A549 (cell line): ENCODE measurements at places on chromosomes 5 and 9. TPM values are rescaled to one million over a fixed set of nuclear protein-coding genes. Genes with fewer than 3 reads are reported as not detected.

Gene FOXD4L3
- 0.06 to 0.12 TPM (median 0.07 TPM) in 3 replicates for polyA plus RNA-seq

- DNase-seq, result peak; percentile 17
Observed at GRCh38 chr9:119284118-119284517, 85.1 kb downstream of the BRINP1 start.

Gene SLC36A3
- polyA plus RNA-seq, result not detected in 3 replicates

- no peak for DNase-seq
Observed at GRCh38 chr9:109401990-109402318, 81.1 kb upstream of the EPB41L4B start.

Gene RASGRF2
- 1.4 to 2.2 TPM (median 1.8 TPM) in 3 replicates for polyA plus RNA-seq

DNA sequence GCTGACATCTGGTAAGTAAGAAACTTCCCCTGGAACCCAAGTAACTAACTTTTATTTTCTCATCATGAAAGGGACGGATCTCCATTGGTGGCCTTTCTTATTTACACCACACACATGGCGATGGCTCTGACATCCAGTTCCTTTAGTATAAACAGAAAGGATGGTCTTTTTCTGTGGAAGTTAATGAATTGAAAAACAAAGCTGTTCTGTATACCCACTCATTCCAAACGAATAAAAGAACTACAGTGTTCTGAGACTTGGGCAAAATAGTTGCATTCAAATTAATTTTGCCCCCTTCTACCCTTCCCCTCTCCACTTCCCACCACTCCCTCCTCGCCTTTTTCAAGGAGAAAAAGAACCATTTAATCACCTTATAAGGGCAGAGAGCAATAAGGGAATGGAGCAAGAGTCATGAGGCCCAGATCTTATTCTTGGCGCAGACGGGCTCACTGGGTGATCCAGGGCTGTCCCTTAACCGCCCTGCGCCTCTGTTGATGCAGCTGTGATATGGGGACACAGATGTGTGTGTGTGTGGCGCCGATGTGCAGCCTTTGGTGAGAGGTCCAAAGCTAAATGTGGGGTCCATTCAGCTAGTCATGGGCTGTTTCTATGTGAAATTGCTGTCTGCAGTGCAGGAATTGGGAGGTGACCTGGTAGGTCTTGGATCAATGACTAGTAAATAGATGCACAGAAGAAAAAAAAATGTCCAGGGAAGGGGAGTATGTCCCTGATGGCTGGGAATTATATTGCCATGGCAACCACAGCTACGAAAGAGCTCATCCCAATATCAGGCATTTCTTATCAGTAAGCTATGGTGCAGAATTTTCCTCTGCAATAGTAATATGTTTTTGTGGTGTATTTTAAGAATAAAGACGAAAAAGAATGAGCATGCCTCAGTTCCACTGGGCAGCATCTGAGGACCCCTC lies 141.5 kb upstream of the ERCC6L2 start:
- DNase-seq, result no peak

DNA sequence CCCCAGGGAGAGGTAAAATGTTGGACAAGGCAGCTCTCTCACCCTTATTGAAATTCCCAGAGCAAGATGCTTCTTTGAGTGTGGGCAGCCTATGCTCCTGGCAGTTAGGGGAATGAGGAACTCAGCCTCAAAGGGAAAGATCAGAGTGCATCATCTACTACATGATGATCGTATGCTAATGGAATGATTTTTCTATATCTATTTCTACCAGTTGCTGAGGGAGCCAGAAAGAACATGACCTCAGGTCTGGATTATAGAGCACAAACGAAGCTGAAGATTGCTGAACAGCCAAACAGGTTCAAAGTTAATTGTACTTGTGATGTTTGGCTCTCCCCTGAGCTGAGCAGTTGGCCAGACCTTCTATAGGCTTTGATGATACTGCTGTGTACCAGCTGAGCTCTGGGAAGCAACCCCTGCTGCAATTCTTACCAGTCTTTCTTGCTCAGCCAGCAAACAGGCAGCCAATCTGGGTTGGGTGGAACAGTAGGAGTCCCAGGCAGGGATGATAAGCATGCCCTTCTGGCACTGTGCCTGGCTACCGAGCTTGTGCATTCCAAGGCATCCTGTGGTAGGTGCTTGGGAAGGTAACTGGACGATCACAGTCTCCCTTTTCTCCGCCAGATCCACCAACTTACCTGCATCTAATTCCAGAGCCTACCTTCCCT lies 10.3 kb upstream of the FBXL7 start:
- DNase-seq, result no peak

Gene OSMR
- polyA plus RNA-seq, result 46.0 to 61.2 TPM (median 58.5 TPM) in 3 replicates

Gene HARS1
- polyA plus RNA-seq, result 84.4 to 93.7 TPM (median 87.1 TPM) in 3 replicates

GRCh38 chr9:93576258-93577077 lies at the start of gene PHF2:
Gene PHF2, plus strand, starts transcription at chr9:93576584. Its CDS starts 190 bp downstream, at chr9:93576774.
- peak; percentile 47 for DNase-seq

DNA sequence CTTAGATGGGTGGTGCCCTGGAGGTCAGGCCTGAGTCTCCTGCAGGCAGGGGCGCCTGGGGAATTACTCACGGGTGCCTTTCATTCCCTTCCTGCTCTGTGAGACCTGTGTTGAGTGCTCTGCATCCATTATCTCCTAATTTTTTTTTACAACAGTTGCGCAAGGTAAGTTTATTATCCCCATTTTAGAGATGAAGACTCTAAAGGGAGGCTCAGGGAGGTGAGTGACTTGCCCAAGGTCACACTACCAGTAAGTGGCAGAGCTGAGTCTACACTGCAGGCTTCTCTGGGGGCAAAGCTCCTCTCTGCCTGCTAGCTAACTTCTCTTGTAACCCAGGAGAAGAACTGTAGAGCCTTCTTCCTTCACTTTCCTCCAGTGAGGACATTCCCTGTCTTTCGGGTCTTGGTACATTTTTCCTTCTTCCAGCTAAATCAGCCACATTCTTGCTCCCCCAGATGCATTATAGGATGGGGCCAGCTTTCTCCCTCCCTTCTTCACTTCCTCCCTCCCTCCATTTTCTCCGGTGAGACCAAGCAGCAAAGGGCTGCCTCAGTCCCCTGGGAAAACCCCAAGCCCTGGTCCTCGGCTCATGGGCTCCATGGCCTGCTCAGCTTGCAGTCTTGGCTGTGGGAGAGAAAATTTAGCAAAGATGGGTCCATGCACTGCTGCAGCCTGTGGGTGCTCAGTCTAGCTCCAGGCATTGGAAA lies 1.8 kb downstream of the PRR7 start:
- DNase-seq, result no peak

DNA sequence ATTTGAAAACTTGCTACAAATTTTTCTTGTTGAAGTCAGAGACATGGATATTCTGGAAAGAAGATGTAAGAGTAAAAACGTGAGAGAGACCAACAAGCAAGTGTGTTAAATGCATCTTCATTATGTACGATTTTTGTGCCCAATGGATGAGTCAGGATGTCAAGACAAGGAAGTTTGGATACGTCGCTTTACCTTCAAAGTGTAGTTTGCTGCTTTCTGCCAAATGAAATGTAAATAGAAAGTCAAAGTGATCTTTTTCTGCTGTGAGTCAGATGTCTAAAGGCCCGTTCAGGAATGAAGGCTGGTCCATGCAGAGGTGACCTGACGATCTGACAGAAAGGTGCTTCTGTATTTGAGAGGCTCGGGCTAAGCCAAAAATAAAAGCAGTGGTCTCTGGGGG lies 273.1 kb upstream of the PIK3R1 start:
- DNase-seq, result no peak

Gene ENHO
- 1.3 to 1.9 TPM (median 1.7 TPM) in 3 replicates for polyA plus RNA-seq

DNA sequence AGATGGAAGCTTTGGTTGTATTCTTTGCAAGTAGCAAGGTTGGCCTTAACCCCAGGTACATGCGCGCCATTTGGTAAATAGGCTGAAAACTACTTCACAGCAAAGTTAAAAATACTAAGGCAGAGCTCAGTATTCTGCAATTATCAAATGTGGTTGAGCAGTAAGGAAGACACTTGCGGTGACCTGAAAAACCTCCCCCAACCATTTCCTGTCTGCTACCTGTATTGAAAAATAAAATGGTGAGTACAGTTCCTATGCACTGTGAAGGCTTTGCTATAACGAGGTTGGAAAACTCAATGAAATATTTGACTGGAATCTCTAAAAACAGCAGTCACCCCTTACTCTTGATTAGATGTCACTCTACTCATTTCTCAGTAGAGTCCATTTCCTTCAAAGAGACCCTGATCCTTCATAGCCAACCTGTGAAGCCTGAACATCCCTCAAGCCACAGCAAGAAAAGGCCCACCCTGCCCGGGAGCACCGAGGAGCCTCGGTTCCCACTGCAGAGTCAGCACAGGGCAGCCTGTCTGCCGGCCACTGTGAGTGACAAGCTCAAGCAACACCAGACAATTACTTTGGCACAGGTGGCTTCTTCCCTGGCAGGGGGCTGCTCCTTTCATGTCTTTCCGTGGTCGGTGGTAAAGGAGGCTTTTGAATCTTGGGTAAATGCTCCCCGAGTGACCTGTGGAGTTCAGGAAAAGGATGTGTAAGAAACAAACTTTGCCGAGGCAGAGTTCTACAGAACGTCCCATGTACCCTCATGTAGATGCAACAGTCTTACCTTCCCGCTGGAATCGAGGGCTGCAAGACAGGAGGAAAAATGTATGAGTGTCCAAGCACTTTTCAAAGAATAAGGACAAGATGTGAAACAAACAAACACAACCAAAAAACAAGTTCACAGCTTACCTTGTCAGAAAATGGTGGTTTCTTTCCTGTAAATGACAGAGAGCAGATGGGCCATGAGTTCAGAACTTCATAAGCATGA lies 29.6 kb downstream of the C5orf58 start:
- DNase-seq, result no peak

DNA sequence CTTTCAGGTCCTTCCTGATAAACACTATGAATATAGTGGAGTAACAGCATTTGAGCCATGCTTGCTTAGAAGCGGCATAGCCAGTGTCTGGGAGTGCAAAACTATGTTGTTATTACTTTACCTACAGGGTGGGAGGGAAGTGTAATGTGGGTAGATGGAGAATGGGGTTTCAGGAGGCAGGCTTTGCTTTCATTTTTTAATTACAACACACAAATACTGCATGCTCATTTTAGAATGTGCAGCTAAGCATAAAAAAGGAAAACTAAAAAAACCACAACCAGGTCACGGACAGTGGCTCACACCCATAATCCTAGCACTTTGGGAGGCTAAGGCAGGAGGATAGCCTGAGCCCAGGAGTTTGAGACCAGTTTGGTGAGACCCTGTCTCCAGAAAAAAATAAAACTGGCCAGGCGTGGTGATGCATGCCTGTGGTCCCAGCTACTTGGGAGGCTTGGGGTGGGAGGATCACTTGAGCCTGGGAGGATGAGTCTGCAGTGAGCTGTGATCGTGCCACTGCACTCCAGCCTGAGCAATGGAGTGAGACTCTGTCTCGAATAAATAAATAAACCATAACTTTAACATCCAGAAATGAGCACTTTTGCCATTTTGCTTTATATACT lies 20.2 kb downstream of the HAVCR1 start:
- DNase-seq, result no peak

GRCh38 chr5:56375011-56375410 lies 141.9 kb upstream of the ANKRD55 start:
- DNase-seq, result no peak

Gene CD14
- 2.0 to 3.5 TPM (median 2.9 TPM) in 3 replicates for polyA plus RNA-seq

DNA sequence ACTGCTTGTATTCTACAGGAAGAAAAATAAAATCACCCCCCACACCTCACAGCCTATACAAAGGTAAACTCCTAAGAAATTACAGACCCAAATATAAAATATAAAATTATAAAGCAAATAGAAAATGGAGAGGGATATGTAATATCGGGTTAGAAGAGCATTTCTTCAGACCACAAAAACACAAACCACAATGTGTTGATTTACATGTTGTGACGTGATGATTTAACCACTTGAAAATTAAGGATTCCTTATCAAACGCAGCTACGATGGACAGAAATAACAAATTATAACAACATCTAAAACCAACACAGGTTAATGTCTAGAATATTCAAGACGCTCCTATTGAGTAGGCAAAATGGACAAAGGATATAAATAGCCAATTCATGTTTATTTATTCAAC lies 26.3 kb downstream of the SSBP2 start:
- DNase-seq, result no peak

DNA sequence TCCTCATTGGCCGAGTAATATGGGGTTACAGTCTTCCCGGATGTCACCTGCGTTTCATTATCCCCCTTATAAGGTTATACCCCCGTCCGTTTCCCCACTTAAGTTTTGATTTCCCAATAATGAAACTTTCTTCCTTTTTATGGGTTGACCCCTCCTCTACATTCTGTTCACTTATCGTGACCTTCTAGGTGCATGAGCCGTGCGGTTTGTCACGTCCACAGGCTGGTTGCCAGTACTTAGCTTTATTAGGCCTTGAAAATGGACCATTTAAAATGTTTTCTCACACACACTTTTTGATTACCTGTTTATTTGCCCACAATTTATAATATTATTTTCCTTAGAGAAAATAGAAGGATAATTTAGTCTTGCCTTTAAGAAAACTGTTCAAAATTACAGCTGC lies 111.5 kb downstream of the FAM174A start:
- DNase-seq, result no peak

GRCh38 chr5:124653666-124654065 lies 92.8 kb downstream of the ZNF608 start:
- no peak for DNase-seq

GRCh38 chr5:60510663-60511062 lies 189.3 kb downstream of the DEPDC1B start:
- DNase-seq, result no peak

DNA sequence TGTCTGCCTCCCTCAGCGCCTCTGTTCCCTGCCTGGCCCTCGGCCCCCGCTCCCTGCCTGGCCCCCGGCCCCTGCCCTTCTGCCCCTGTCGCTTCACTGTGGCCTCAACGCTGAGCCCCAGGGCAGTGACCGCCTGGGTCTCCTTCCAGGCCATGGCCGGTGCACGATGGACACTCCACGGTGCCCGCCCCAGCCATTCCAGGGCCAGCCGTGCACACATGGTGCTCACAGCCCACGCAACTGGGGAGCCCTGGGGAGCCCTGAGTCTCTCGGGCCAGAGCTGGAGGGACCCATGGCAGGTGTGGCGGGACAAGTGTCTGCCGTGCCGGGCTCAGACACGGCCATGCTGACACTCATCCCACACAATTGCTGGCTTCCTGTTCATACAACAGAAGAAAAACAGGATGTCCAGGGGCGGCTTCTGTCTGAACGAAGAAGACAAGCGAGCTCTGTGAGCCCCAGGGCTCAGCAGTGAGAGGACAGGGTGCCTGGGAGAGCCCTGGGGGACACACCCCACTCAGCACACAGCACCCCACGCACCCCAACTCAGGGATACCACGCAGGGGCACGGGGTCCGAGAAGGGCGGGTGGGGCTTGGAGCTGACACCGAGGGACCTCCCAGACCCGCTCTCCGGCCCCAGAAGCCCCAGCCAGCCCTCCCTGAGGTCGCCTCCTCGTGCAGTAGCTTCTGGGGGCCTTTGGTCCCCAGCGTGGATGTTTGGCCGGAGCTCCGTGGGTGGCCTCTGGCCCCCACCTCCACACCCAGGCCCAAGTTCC lies 35.7 kb downstream of the EXD3 start:
- no peak for DNase-seq

GRCh38 chr5:169085636-169086035 lies 215.3 kb downstream of the SLIT3 start:
- DNase-seq, result no peak

DNA sequence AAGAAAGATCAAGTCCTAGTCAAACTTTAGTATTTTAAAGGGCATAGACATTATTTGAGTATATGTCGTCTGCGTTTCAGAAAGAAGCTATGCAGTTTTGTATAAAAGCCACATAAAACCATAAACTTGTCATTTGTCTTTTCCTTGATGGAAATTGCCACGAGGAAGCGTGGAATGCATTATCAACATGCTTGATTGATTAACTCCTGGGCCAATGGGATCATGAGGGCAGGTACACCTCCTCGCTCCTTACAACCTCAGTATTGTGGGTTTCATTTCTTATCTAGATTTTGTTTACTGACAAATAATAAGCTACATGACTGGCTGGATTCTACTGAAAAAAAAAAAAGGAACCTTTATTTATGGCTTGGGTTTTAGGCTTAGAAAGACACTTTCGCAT lies 122.5 kb upstream of the RFX3 start:
- DNase-seq, result no peak

- DNase-seq, result no peak
Observed at GRCh38 chr5:86175224-86175623, 442.5 kb upstream of the COX7C start.
